ENCODE measurements at places on chromosomes 13 and 19.
A peak's percentile ranks its signal among the peaks of the same experiment; 100 is the strongest.

DNA sequence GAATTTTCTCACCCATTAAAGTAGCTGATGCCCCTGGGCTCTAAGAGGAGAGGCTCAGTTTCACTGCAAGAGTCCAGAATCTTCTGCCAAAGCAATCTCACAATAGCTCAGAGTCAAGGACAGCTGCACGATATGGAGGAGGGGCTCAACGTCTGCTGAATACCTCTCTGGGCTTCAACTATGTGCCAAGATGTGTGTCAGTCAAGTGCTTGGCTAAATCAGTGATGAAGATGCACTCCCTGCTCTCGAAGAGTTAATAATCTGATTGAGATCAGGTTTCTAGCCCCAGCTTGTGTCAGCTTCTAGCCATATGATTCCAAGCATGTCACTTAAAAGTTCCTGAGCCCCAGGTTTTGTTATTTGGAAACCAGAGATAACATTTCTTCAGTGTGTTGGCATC is 46.8 kb downstream of the KLF12 start:
- DNase-seq, result no peak

- DNase-seq, result no peak
Measured at GRCh38 chr19:39097299-39097698, 13.1 kb downstream of the ACP7 start.

DNA sequence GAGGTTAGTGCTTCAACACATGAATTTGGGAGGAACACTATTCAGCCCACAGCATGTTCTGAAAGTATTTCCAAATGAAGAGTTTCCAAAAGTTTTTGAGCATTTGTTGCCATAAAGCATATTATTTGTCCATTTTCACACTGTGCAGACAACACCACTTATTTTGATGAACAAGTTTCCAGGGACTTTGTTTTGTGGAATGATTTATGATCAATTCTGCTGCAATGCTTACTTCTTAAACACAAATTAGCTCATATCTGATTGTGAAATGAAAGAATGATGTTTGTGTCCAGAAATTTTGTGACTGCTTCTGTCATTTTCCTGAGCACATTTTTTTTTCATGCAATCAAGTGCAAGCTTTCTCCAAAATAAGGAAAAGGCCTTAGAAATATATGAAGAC is 205.3 kb downstream of the RAP2A start:
- DNase-seq, result no peak

DNA sequence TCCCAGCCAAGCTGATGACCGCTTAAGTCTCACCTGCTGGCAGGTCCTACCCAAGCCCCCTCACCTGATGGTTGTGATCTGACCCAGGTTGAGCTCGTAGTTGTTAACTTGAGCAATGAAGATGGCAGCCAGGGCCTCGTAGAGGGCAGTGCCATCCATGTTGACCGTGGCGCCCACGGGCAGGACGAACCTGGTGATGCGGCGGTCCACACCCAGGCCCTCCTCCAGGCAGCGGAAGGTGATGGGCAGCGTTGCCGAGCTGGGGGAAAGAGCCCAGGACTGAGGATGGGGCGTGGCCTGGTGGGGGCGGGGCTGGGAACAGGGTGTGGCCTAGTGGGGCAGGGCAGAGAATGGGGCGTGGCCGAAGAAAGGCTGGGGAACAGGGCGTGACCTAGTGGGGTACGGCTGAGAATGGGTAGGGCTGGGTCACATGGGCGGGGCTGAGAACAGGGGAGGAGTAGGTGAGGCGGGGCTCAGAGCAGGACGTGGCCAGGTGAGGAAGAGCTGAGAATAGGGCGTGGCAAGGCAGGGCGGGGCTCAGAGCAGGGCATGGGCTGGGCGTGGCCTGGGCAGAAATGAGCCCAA is 12.9 kb downstream of the OR7C2 start:
- DNase-seq, result no peak

DNA sequence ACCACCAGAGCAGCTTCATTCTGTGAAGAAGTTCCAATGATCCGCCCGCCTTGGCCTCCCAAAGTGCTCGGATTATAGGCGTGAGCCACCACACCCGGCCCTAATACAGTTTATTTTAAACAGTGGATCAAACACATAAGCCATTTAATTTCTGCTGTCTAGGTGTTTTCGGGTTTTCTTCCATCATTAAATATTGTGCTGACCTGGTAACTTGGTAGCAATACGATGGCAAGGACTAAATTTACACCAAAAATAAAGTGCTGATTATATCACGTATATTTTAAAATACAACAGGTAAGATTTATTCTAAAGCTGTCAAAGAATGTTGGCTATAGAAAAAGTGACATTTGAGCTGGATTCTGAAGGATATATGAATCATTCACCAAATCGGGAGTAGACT is 1.3 kb downstream of the MED4 start:
- DNase-seq, result no peak

DNA sequence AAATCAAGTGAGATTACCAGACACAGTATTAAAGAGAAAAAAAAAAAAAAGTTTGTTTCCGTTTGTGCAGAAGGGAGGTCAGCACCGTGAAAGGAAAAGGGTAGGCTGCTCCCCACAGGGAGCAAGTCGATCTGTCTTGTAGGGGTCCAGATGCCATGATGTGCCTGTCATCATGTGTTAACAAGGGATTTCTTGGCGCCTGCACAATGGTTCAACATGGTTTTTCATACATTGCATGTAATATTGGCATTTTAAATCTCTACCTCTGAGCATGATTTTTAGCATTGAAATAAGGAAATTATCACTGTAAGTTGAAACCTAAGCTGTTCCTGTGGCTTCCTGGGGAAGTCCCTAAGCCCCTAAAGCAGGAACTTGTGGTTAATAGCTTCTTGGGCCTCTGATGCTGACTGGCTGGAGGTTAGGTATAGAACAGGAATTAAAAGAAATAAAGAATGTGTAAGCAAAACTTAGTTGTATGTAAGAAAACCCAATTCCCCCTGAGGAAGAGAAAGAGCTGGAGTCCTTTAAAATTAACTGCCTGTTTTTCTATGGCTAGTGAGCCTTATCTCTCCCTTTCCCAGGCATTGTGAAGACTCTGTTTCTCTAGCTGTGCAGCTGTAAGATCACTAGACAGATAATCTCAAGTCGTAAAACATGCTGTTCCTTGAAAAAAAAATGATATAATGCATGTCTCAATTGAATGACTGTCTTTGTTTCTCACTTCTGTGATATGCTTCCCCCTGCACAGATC is 7.4 kb upstream of the FCGBP start:
- DNase-seq, result peak; percentile 84

DNA sequence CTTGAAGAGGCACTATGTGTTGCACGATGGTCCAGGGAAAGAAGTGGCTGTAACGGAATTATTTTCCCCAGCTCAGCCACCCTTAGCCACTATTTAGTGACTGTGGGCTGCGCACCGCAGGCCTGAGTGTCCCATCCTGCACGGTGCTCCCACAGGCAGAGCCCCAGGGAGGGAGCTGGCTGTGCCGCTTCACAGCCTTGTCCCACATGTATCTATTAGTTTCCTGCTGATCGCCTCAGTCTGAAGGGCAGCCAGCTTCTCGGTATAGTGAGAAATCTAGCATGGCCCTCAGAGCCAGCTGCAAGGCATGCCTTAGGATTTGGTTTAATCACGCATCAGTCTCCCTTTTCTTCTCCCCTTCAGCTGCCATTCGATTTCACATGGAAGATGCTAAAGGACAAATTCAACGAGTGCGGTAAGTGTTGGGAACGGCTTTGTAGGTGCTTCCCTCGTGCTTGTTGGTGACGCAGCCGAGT is 15.7 kb downstream of the PRAM1 start:
- no peak for DNase-seq

GRCh38 chr19:1757468-1758230 is 4.3 kb downstream of the ONECUT3 start:
- no peak for DNase-seq

GRCh38 chr13:109790942-109791605 is 4.7 kb upstream of the IRS2 start:
- peak; percentile 67 for DNase-seq

DNA sequence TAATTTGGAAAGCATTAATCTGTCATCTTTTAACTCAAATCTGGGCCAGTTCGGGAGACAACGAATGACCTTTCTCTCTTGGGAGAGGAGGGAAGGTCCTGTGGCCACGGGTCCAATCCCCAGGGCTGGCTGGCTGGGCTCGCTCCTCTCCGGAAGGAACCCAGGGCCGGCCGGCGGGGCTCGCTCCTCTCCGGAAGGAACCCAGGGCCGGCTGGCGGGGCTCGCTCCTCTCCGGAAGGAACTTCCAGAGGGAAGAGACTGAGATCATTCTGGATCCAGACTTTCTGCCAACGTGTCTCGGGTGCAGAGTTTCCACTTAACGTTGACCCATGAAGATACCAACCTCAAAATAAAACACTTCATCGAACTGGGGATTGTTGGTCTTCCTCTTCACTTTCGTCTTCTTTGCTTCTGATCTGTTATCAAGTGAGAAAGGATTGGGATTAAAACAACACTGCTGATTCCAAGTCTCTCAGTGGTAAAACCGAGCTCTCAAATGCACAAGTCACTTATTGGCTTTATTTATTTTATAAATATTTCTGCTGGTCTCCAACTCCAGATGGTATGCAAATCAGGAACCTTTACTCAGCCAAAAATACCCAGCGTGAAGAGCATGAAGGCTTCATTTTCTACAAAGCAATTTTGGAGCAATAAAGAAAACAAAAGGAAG is 53.3 kb upstream of the C13orf46 start:
- DNase-seq, result no peak

GRCh38 chr13:24893863-24894262 is 129.9 kb downstream of the RNF17 start:
- DNase-seq, result no peak

DNA sequence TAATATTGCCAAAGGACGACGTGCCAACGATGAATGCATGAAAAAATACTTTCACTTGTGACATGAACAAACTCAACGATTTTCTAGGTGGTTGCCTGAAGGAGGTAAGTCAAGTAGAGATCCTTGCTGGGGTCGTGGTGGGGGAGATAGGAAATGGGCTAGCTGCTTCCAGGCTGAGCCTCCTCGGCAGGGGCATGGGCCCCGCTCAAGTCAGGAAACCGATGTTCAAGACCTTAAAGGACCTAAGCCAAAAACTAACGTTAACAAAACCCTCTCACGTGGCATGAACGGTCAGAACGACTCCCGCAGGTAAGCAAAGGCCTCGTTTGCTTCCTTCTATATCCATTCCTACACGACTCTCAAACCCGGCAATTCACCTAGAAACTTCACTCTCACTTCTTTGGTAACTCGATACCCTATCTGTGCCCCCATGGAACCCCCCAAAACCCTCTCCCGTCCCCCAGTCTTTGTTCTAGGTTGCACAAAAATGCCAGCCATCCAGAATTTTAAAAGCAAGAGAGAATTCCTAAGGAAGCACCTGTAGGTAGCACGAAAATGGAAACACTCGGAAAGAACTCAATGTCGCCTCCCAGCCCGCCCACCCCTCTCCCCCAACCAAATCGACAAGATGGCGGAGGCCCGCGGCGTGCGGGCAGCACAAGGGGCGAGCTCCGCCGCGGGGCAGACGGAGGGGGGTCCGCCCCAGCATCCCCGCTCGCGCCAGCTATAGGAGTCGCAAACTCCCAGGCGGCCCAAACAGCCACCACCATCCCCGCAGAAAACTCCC is 13.6 kb downstream of the ACP4 start:
- DNase-seq, result peak; percentile 18

DNA sequence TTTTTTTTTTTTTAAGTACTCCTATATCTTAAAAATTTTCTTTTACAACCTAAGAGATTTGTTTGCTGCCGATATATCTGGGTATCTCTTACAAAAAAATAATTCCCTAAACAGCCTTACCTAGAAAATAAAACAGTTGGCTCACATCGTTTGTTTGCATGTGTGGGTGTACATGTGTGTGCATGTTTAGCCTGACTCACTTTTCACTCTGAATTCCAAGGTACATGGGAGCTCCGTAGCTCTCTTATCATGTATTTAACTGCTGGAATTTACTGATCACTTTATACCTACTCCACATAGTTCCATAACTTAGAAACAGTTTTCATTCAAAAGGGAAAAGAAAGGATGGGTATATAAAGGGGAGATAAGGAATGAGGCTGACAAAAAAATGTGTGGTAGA is 616.5 kb downstream of the GPC6 start:
- DNase-seq, result no peak

GRCh38 chr19:55567708-55568328 is 12.8 kb downstream of the ZNF579 start:
- DNase-seq, result no peak

- no peak for DNase-seq
Measured at GRCh38 chr13:78875792-78876580, 217.0 kb upstream of the OBI1 start.

GRCh38 chr19:16222806-16223205 is 25.1 kb downstream of the AP1M1 start:
- no peak for DNase-seq

DNA sequence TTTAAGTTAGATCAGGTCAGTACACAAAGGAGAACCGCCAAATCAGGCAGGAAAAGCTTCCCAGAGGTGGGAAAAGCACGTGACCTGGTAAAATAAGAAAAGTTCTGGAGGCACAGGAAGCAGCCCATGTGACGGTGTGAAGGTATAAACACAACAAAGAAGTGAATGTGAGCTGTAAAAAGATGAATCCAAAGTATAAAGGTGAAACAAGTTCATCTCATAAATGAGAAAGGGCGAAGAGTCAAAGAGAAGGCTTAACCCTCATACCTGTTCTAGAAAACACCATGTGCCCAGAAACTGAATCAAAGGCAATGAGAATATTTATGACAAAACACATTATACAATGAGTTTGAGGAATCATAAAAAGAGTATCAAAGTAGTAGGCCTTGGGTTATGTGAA is 47.0 kb downstream of the USP12 start:
- DNase-seq, result no peak

DNA sequence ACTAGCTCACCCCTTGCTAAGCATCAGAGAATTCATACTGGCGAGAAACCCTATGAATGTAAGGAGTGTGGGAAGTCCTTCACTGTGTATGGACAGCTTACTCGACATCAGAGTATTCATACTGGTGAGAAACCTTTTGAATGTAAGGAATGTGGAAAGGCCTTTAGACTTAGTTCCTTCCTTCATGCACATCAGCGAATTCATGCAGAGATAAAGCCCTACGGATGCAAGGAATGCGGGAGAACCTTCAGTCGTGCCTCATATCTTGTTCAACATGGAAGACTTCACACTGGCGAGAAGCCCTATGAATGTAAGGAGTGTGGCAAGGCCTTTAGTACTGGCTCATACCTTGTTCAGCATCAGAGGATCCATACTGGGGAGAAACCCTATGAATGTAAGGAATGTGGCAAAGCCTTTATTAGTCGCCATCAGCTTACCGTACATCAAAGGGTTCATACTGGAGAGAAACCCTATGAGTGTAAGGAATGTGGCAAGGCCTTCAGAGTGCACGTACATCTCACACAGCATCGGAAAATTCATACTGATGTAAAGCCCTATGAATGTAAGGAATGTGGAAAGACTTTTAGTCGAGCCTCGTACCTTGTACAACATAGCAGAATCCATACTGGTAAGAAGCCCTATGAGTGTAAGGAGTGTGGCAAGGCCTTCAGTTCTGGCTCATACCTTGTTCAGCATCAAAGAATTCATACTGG is 17.3 kb downstream of the ZNF30 start:
- no peak for DNase-seq

GRCh38 chr13:101618440-101619187 is 166.1 kb downstream of the ITGBL1 start:
- DNase-seq, result no peak

DNA sequence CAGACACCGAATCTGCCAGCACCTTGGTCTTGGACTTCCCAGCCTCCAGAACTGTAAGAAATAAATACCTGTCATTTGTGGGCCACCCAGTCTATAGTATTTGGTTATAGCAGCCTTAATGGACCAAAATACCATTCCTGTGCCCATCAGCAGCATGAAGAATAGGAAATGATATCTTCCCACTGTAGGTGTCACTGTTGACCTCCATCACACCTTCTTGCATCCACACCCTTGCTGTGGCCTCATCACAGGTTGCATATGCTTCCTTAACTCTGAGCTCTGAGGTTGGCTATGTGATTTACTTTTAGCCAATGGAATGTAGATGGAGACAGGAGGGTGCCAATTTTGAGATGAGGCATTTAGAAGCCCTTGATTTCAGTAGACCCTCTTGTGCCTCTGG is 242.0 kb upstream of the TSHZ3 start:
- no peak for DNase-seq

All from iris pigment epithelial cell (primary cell).